ENCODE measurements at places on chromosomes 5 and 9. TPM values are rescaled to one million over a fixed set of nuclear protein-coding genes. Genes with fewer than 3 reads are reported as not detected.
A peak's percentile ranks its signal among the peaks of the same experiment; 100 is the strongest.

The ACTBL2 gene
- not detected for total RNA-seq

The INSL6 gene
- not detected for total RNA-seq

The GABRA1 gene
- not detected for total RNA-seq

The ABLIM3 gene
- total RNA-seq = 0.27 TPM

The PCDHB2 gene
- 0.27 TPM for total RNA-seq

The PCDHA6 gene
- total RNA-seq = under 0.01 TPM

The PCDHGC5 gene
- total RNA-seq = 0.27 TPM

The C9orf57 gene
- not detected for total RNA-seq

The AMBP gene
- total RNA-seq = not detected

The ZBTB34 gene
- 7.8 TPM for total RNA-seq

The PTPA gene
- total RNA-seq = 55.2 TPM

The RORB gene
- total RNA-seq = under 0.01 TPM

The TTC33 gene
- total RNA-seq = 3.8 TPM

The EQTN gene
- total RNA-seq = not detected

The ORM1 gene
- total RNA-seq = 0.27 TPM

The LHX2 gene
- under 0.01 TPM for total RNA-seq

GRCh38 chr5:10583663-10584572, 20.0 kb downstream of the ANKRD33B start:
- DNase-seq = no peak

DNA sequence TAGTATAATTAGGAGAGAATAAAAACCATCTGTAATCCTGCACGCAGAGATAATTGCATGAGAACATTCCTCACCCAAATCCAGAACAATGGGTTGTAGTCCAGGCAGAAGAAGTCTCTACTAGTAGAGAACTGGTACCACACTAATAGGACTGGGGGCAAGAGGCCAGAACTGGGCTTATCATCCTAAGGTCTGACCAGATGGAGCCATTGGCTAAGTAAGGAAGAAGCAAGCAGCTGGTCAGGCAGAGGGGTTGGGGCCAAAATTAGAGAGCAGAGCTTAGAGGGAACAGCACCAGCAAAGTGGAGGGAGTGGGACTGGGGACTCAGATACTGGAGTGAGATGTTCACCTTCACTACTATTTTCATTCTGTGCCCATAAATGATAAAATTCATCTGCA, 35.4 kb upstream of the MAP1B start:
- DNase-seq = no peak

- peak; percentile 31 for DNase-seq
Observed at GRCh38 chr9:15400281-15400941, 22.3 kb upstream of the SNAPC3 start.

DNA sequence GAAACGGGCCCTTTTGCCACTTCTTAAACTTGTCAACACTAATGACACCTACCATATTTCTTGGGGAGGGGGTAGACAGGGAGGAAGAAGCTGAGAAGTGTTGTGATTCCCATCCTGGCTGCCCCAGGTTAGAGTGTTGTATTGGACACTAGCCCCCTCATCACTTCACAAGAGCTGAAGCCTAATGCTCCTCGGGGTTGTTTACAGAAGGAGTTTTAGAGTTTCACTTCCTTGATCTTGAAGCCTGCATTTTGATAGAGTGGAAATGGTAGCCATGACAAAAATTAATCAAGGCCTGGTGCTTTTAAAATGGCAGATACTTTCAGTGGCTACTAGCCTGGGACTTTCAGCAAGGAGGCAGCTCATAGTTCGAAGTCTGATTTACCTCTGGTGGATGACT, 11.0 kb upstream of the FAM120AOS start:
- DNase-seq = no peak

DNA sequence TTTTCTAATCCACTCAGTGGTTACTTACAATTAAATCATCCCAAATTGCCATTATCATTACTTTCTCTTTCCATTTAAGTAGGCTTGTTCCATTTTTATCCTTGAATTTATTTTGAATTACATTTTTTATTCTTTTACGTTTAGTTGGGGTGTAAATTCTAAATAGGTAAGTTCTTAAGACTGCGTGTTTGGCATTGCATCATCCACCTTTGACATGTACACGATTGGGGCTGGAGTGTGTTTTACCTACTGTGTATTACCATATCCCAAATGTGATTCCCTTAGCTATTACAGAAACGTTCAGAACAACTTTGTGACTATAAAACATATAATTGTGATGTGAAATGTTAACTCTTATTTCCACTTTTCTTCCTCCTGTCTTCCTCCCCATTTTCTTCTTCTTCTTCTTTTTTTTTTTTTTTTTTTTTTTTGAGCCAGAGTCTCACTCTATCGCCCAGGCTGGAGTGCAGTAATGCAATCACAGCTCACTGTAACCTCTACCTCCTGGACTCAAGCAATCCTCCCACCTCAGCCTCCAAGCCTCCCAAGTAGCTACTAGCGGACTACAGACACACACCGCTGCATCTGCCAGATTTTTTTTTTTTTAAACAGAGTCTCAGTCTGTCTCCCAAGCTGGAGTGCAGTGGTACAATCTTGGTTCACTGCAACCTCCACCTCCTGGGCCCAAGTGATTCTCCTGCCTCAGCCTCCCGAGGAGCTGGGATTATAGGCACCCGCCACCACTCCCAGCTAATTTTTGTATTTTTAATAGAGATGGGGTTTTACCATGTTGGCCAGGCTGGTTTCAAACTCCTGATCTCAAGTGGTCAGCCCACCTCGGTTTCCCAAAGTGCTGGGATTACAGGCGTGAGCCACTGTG, 16.7 kb downstream of the MARVELD2 start:
- no peak for DNase-seq

GRCh38 chr9:75235632-75236031, 147.3 kb downstream of the OSTF1 start:
- DNase-seq = no peak

DNA sequence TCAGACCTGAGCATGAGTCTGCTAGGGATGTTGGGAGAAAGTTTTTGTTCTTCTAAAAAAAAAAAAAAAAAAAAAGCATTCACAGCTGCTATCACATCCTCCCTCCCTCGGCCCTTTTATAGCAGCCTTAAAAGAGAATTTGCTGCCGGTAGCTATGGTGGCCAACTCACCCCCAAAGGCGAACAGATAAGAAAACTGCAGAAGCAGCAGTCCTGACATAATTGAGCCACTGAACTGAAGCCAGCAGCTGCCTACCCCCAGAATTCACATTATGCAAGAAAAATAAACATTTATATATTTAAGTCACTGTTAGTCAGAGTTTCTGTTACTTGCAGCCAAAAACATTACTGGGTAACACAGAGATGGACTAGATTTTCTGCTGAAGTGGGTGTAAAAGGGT, 124.3 kb upstream of the SMARCA2 start:
- DNase-seq = no peak

DNA sequence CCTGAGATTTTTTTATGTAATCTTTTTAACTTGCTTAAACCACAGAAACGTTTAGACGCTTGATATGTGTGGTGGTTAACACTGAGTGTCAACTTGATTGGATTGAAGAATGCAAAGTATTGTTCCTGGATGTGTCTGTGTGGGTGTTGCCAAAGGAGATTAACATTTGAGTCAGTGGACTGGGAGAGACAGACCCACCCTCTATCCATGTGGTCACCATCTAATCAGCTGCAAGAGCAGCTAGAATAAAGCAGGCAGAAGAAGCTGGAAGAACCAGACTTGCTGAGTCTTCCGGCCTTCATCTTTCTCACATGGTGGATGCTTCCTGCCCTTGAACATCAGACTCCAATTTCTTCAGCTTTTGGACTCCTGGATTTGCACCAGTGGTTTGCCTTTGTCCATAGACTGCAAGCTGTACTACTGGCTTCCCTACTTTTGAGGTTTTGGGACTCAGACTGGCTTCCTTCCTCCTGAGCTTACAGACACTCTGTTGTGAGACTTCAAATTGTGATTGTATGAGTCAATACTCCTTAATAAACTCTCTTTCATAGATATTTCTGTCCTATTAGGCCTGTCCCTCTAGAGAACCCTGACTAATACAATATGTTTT, 816.0 kb upstream of the CDH9 start:
- peak; percentile 5 for DNase-seq

- no peak for DNase-seq
Observed at GRCh38 chr5:14428302-14429081, 153.1 kb upstream of the OTULINL start.

DNA sequence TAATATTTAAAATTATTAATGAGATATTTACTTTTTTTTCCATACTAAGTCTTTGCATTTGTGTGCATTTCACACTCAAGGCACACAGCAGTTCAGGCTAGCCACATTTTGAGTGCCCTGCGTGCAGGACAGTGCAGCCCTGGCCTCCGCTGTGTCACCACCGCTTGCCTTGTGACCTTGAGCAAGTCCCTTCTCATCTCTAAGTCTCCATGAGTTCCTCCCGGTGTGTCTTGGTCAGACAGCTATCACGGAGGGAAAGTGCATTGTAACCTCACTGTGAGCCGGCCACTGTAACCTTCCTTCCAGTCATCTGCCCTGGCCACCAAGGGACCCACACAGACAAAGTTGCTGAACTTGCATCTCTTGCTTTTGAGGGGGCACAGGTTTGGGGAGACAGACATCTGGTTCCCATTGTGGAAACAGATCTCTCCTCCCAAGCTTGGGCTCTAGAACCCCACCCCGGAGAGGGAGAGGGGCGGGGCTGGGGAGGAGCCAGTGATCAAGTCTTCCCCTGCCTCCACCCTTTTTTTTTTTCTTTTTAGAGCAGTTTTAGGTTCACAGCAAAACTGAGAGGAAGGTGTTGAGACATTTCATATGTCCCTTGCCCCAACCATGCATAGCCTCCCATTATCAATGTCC, 96.8 kb downstream of the C9orf50 start:
- no peak for DNase-seq

DNA sequence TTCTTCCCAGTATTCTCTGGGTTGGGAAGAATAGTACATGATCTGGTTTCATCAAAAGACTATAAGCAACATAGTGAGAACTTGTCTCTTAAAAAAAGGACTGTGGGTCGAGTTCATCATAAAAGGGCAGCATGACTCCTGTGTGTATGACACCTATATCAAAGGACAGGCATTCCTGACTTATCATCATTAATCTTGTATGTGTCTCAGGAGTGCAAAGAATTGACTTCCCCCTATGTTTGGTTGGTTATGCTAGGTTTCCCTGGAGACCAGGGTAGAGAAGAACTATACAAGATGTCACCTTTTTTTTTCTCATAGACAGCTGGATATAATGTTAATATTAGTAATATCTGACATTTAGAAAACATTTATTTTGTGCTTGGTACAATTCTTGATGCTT, 173.1 kb upstream of the ANKRD55 start:
- DNase-seq = no peak

DNA sequence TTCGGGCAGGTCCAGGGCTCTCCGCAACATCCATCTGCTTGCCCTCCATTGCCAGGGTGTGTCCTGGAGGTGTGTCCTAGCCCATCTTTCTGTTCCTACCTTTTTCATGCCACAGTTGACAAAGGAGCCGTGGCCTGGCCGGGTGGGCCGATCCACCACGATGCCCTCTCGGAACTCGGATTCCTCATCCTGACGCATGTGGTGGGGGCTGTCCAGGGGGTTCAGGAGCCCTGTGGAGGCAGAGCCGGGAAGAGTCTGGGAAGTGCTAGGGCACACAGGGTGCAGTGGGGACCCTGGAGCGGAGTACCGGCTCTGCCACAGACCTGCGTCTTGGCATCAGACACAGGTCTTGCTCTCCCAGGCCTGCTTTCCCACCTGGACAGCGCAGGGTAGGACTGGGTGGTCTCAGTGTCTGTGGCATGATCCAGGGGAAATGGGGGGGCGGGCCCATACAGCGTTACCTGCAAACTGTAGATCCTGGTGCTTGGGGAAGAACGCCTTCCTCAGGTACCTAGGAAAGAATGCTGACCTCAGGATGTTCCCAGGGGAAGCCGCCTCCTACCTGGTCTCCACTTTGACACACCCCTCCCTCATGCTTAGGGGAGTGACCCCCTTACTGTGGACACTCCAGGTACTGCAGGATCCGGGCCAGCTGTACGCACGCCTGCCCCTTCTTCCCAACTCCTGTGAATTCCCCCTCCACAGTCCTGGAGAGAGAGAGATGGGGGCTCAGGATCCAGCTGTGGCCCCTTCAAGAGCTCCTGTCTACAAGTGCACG, 3.5 kb downstream of the SPOUT1 start:
- DNase-seq = no peak

DNA sequence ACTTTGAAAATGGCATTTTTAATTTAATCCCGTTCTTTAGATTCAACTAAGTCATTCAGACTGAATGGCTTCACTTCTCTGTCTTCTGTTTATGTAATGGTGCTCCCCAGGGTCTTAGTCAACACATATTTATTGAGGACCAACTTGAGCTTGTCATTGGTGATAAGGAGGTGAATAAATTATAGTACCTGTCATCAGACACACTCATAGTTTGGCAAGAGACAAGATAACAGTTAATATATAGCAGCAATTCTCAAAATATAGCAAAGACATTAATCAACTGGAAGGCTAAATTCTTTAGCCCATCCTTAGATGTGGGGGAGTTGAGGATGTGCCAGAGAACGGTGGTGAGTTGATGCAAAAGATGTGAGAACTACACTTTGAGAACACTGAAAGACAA, 78.4 kb downstream of the MACIR start:
- no peak for DNase-seq

- DNase-seq = no peak
Observed at GRCh38 chr5:109697339-109697738, 7.6 kb downstream of the MAN2A1 start.

- no peak for DNase-seq
Observed at GRCh38 chr5:110460837-110461236, 265.6 kb downstream of the TMEM232 start.

DNA sequence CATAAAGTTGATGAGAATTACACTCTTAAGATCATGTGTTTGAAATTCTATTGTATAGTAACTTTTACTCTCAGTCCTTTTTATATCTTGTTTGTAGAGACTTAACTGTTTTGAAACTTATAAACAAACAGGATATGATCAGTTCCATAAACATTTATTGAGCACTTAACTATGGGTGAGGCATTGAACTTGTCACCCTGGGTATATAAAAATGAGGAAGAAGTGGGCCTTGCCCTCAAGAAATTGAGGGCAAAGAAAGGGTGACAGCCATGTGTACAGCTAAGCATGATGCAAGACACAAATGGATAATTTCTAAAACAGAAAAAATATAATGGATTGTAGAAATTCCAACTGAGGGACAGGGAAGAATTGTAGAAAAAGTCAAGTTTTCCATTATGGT, 15.7 kb downstream of the UNC13B start:
- DNase-seq = no peak

Data from hematopoietic multipotent progenitor cell (in vitro differentiated cells).